NCI-H2081 treated with DMSO at 0.1 percent for 48 hours (cell line): ENCODE measurements at places on chromosomes 3 and 15.

GRCh38 chr3:156516284-156516683 lies 38.6 kb downstream of the SSR3 start:
- DNase-seq, result no peak

DNA sequence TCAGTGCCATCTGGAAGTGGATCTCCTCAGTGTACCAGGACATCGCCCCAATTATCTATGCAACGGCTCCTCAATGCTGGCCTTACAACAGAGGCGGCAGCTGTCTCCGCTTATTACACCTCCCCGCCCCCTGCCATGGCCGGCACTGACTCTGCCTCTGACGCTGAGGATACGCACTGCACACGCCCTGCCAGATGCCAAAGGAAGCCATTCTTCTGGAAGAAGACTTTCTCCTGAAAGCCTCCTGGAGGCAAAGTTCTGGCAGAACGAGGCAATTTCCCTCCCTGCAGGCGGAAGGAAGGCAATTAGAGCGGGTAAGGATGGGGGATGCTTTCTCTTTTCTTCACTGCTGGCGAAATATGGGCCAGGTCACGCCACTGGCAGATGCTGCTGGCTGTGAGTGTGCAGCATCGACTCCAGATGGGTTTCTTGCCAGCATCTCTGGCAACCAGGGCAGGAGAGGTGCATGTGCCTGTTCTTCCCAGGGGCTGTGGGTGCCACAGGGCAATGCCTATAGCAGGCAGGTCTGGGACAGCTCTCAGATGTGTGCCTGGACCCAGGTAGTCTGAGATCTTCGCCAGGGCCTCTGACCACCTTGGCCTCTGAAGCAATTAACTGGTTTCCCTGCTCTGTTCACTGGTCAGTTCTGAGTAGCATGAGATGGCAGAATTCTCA lies 62.2 kb upstream of the MRPS22 start:
- DNase-seq, result no peak

DNA sequence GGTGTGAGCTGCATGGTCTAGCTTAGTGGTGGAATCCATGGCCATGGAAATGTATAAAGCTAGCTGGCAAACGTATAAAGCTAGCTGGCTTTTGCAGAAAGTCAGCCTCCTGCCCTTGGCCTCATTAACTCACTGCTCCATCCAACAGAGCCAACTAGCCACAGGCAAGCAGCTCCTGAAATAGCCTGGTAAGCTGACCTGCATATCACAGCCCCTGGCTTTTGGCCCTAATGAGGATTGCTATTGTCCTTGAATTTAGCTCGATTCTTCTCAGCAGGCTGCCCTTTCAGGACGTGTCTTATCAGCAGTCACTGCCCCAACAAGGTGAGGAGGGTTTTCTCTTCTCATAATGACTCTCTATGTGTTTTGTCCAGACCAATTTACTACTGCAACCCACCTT lies 446.8 kb downstream of the WDR72 start:
- DNase-seq, result no peak

GRCh38 chr3:31432897-31433678 lies 99.6 kb upstream of the STT3B start:
- DNase-seq, result no peak

GRCh38 chr3:177567833-177568232 lies 370.6 kb upstream of the TBL1XR1 start:
- no peak for DNase-seq

DNA sequence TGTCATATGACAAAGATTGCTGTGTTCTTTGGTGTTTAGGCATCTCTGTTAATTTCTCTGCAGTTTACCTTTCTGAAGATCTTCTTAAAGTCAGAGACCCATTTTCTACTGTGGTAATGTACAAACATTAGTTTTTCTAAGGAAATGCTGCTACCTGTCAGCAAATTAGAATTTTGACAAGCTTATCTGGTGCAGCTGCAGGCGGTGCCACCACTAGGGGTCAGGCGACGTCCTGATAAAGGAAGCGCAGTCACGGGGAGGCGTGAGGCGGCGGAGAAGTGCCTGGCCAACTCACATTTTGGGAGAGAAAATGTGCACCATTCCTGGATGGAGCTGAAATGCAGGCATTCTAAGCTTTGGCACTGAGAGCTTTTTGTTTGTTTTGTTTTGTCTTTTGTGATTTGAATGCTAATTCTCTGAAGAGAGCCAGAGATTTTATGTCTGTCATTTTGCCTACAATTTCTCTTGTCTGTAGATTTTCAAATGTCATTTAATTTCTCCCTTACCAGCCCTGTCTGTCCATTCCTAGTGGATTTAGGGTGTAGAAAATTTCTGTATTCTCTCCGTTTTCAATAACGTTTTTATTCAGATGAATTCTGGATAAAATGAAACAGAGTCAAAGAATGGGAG lies 24.9 kb upstream of the SIAH2 start:
- DNase-seq, result peak; percentile 50

GRCh38 chr15:31480356-31481025 lies 153.9 kb downstream of the KLF13 start:
- no peak for DNase-seq
